ENCODE measurements at places on chromosomes 7 and 10.

DNA sequence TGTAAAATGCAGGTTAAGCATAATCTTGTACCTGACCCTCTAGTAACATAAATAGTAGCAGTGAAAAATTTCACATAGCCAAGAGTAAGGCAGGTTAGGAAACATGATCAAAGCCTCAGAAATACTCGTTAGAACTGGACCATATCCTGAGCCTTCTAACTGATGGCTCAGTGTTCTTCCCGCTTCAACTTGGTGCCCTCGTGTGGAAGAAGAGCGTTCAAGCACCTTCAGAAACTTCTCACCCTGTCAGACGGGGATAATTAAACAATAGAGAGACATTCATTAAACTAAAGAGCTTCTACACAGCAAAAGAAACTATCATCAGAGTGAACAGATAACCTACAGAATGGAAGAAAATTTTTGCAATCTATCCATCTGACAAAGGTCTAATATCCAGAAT is 124.5 kb downstream of the MYOF start:
- no peak for DNase-seq

GRCh38 chr7:108254259-108254658 is 124.1 kb upstream of the LAMB4 start:
- DNase-seq: no peak

DNA sequence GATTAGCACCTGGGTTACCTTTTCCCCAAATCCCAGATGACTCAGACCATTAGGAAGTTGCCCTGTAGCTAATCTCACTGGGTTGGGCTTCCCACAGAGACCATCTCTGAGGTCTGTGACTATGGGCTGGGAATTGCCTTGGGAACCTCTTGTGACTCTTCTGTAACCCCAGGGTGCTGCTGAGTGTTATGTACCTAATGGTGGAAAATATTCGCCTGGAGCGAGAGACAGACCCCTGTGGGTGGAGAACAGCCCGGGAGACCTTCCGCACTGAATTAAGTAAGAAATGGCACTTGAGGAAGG is 20.0 kb downstream of the STRIP2 start:
- no peak for DNase-seq

- no peak for DNase-seq
These were observed 71.5 kb downstream of the ZNF92 start for GRCh38 chr7:65444899-65445823.

GRCh38 chr10:124701881-124702656 is 42.1 kb downstream of the FAM53B start:
- no peak for DNase-seq

DNA sequence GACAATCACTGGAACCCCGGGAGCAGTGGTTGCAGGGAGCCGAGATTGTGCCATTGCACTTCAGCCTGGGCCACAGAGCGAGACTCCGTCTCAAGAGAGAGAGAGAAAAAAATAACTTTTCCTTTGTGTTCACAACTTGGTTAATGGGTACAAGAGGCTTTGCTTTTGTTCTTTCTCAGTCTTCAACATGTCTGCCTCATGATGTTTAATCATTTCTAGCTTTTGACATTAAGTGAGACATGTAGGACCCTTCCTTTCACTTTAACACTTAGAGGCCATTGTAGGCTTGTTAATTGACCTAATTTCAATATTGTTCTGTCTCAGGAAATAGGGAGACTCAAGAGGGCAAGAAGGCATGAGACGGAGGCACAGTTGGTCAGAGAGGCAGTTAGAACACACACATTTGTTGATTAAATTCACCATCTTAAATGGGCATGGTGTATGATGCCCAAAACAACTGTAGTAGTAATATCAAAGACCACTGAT is 9.3 kb upstream of the CRCP start:
- DNase-seq: no peak

DNA sequence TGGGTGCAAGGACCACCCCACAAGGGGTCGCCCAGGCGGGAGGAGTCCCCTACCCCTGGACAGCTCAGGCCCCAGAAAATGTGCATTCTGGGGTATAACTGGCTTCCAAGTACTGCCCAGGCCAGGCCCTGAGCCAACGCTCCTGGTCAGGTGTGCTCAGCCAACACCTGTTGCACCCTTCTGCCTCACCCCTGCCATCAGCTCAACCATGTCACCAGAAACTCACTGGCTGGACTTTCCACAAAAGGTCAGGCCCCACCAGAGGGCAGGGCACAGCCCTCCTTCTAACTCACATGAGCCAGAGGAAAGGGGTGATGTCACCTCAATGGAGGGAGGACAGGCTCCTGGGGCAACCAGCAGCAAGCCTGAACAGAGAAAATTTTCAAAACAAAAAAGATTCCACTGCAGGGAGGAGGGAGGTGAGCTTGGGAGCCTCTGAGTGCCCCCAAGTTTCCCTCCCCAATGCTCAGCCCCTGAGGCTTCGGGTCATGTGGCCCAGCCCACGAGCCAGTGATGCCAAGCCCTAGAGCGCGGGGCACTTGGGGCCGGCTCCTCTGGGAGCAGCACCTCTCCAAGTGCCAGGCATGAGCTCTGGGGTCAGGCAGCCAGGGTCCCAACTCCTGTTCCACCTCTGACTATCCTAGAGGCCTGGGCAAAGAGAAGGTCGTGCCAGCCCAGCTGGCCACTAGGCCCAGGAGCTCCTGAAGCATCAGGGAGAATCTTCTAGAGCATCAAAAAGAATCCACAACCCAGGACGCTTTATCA is 2.2 kb downstream of the OGDHL start:
- no peak for DNase-seq

DNA sequence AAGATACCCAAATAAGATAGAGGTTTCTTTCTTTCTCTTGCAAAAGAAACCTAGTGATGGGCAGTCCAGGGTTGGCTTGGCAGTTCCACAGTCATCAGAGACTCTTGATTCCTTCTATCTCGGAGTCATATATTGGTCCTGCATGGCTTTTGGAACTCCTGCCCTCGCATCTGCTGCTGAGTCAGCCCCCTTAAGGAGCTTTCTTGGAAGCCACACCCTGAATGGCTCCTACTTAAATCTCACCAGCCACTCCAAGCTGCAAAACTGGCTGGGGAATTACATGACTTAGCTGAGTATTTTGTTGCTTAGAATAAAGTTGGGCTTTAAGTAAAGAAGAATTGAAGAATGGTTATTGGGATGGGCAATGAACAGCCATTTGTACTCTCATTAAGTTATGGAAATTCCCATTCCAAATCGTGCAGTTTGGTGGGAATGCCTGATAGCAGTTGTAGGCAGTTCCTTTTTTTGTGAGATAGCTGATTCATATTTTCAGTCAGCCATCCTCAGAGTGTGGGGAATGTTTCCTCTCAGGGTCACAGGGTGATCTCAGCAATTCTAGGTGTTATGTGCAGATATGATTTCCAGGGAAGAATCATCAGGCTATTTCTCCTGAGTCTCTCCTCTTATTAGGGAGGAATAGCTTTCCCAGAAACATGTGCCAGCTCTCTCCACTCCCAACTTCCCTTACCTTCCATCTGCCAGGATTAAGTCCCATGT is 209.9 kb downstream of the BBS9 start:
- no peak for DNase-seq

DNA sequence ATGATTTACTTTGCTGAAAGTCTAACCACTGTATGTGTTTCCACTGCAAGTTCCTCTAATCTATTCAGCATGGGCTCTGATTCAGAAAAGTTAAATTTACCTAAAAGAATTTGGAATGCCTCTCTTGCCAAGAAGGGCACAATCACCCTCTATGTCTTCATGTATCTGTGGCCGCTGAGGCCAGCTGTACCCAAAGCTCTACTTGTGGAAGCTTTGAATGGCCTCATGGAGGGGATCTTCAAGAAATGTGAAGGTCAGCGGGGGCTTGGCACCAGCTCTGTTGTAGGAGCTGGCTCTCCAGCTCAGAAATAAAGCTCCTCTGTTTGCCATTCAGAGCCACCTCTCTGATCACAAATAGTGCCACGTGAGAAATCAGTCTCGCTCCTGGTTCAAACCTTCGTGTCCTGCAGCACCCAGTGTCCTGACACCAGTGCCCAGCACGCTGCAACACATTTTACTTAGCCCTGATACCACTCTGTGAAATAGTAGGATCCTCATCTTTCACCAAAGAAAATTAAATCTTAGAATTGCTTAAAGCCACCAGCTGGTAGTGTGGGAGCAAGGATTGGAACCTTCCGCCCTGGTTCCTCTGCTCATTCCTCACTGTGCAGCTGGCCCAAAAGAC is 61.1 kb downstream of the PKD1L1 start:
- no peak for DNase-seq

Measured in NCI-H1048 (cell line).